ENCODE measurements at places on chromosomes 2 and 18. TPM values are rescaled to one million over a fixed set of nuclear protein-coding genes. Genes with fewer than 3 reads are reported as not detected.

The STON1 gene
- not detected for total RNA-seq

The TRAF3IP1 gene
- total RNA-seq = 17.0 TPM

The TBC1D8 gene
- total RNA-seq = 26.2 TPM

The CD28 gene
- not detected for total RNA-seq

The SLC5A7 gene
- total RNA-seq = not detected

The REEP1 gene
- total RNA-seq = 1.3 TPM

The C1QL2 gene
- total RNA-seq = 0.18 TPM

The LRRTM1 gene
- total RNA-seq = not detected

The IRS1 gene
- 17.0 TPM for total RNA-seq
